ENCODE measurements at places on chromosomes 11 and 22. TPM values are rescaled to one million over a fixed set of nuclear protein-coding genes. Genes with fewer than 3 reads are reported as not detected.

GRCh38 chr11:73598719-73599379, 937 bp upstream of the FAM168A start:
- no peaks in the 10 kb centered on the region for H3K36me3 ChIP-seq
- H3K27ac ChIP-seq, result peak overlapping the region; percentile 37
- H3K4me1 ChIP-seq, result peaks cover under 1% of the 10 kb centered on the region

- no peaks in the 10 kb centered on the region for H3K27me3 ChIP-seq
- DNase-seq, result no peak
- H3K36me3 ChIP-seq, result no peaks in the 10 kb centered on the region
- H3K4me3 ChIP-seq, result no peak overlapping the region
- H3K4me1 ChIP-seq, result peaks cover 8% of the 10 kb centered on the region
Measured at GRCh38 chr11:28808771-28809170, 700.6 kb downstream of the METTL15 start.

GNAZ gene
- 68.9 TPM for total RNA-seq

GRCh38 chr11:9577556-9577955, 4.1 kb downstream of the WEE1 start:
- no peak for DNase-seq
- H3K36me3 ChIP-seq, result peaks cover 81% of the 10 kb centered on the region
- H3K27ac ChIP-seq, result peak overlapping the region; percentile 91
- H3K27me3 ChIP-seq, result no peaks in the 10 kb centered on the region
- no peaks in the 10 kb centered on the region for H3K4me1 ChIP-seq

OR2AG2 gene
- not detected for total RNA-seq

DNA sequence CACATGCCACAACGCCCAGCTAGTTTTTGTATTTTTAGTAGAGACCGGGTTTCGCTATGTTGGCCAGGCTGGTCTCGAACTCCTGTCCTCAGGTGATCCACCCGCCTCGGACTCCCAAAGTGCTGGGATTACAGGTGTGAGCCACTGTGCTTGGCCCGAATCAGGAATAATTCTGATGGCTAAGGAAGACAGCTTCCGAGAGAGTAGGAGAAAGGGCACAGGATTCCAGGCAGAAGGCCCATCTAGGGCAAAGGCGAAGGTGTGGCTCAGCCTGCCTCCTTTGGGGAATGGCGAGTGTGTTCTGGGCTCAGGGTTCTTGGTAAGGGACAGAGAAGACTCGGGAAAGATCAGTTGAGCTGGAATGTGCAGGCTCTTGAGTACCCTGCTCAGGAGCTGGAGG, 1.6 kb upstream of the SYCE3 start:
- no peak for DNase-seq
- H3K36me3 ChIP-seq, result no peaks in the 10 kb centered on the region

DNA sequence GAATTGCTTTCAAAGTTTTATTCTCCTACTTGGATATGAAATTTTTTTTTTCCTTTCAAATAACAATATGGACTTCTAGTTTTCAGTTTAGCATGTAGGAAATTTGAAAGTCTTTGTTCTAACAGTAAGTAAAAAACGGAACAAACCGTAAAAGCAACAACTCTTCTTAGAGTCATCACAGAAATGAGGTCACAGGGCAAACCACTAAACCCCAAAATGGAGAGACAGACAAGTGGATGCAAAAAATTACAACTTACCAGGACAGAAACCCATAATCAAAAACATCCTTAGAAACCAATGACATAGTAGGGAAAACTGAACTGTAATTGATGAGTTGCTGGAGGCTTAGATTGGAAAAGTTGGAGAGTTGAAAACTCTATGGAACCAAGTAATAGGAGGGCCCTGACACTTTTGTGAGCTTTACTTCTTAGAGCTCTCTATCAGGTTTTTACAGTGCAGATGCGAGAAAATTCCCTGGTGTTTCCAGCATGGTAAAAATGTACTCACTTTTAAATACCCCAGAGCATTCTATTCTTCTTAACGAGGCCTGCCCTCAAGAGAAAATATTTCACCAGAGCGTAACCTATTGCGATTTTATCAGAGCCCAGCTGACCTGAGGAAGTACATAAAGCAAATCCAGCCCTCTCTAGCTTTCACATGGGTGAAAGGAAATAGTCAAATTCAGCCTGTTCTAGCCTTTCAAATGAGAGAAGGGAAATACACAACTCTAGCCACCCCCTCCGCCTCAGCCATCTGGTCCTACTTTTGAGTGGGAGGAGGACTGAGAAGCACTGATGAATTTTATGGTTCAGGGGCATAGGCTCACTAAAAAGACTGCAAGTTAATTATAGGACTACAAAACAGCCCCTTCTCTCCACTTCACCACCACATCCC, 39.1 kb downstream of the CASP12 start:
- no peak overlapping the region for H3K27ac ChIP-seq
- no peak for DNase-seq
- no peaks in the 10 kb centered on the region for H3K27me3 ChIP-seq
- H3K4me1 ChIP-seq, result no peaks in the 10 kb centered on the region
- H3K4me3 ChIP-seq, result no peak overlapping the region
